ENCODE measurements at places on chromosomes 3 and 15.

DNA sequence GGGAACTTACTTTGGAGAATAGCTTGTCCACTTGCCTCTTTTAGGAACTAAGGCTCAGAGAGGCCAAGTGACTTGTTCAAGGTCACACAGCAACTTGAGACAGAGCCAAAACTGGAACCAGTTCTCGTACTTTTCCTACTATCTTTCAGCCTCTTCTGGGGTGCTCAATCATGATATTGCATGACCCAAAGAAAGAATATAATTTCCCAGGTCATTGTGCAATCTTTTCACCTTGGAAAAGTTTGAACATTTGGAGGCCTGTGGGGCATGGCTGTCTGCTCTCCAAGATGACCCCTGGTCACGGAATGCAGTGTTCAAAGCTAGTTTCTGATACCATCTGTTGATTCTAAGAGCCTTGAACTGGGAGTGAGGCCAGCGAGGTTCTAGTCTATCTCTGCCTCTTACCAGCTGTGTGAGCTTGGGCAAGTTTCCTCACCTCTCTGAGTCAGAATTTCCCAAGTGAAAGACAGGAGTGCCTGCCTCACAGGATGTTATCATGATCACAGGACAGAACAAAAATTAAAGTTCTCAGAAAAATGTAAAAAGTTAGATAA lies 89.7 kb downstream of the BDH1 start:
- no peak for DNase-seq

DNA sequence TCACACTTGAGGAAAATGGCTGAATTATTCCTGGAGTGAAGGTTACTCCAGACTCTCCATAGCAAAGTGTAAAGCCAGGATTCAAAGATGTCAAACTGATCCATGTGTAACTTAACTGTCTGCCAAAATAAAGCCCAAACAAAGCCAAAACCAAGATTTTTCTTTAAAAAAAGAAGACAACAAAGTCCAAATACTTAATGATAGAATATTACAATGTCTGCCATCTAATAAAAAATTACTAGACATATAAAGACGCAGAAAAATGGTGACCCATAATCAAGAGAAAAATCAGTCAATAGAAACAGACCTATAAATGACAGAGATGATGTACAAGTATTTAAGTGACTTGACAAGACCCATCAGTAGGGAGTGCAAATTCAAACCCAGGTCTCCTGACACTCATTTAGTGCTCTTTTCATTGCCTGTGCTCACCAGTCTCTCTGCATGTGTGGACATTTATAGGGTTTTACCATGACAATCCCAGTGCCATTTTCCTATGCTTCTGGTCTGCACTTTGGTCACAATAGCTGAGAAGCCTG lies 85.1 kb upstream of the HES1 start:
- no peak for DNase-seq

GRCh38 chr15:62164014-62164395 lies 1.1 kb downstream of the C2CD4B start:
- DNase-seq, result peak; percentile 80

DNA sequence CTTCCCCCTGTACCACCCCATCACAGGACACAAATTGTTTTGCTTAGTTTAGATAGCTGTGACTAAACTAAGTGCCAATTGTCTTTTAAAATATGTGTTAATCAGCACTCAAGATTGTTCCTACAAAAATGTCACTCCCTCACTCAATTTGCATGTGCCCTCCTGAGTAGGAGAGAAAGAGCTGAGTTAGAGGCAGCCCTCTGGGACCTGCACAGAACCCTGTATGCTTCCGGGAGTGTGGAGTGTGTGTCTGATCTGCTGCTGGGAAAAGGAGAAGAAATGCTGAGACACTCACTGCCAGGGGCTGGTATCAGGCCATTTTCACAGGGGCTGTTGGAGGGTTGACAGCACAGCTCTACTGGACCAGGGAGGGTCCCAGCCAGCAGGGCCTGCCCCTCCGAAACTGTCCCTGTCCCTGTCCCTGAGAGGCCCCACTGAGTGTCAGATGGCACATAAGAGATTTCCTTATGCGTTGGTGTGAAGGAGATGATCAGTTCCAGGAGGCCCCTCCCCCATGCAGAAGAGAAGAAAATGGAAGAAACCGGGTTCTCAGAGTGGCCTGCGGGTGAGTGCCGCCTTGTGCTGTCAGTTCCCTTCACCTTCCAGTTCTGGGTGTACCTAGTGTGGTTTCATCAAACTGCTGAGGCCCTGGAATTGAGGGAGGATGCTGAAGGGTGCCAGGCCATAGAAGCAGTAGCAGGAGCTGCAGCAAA lies 3.9 kb upstream of the B3GNT5 start:
- no peak for DNase-seq

DNA sequence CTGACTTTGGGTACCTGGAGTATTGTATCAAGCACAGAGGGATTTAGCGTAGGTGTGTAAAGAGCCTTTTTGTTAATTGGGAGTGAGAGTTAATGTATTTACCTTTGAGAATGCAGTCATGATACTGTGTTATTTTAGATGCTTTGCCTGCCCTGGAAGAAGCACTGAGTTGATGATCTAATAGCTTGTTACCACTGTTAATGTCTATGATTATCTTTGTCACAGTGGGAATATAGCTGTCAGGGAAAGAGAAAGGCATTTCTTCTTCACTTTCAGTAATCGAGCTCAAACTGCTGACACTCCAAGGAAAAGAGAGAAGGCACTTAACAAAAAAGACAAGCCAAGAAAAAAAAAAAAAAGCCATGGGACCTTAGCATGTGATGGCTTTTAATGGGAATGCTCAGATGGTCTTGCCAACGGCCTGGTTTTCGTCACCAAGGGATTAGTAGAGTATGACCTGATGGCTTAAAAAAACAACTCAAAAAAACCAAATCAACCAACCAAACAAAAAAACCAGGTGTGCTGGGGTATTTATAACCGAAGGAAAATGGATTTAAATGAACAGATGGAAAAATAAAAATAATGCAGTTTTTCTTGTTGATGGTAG lies 387.4 kb downstream of the PTPRG start:
- no peak for DNase-seq

GRCh38 chr15:37004981-37005735 lies 95.2 kb downstream of the MEIS2 start:
- DNase-seq, result no peak

- DNase-seq, result peak; percentile 63
Measured at GRCh38 chr3:58062472-58062871, 54.2 kb downstream of the FLNB start.

DNA sequence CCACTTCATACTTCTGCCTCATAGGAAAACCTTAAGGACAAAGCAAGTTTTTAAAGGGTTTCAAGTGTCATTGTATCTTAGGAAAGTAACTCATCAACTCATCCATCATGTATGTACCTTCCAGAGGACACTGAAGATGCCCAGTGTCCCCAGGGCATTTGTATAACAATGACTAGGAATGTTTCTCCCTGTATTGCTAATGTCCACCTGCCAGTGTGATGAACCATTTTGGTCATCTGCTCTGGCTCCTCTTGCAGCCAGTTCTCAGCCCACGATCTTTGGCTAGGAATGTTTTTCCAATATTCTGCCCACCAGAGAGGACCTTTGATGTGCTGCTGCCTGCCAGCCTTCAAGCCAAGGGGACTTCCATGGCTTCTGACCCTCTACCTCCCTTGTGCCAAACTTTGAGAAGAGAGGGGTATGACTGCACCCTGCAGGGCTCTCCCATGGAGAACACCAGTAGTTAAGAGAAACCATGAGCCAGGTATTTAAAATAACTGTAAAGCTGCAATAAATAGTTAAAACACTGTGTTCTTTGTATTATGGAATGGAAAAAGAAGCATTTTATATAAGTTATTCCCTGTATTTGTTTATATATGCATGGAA lies 11.4 kb downstream of the LMOD3 start:
- no peak for DNase-seq

DNA sequence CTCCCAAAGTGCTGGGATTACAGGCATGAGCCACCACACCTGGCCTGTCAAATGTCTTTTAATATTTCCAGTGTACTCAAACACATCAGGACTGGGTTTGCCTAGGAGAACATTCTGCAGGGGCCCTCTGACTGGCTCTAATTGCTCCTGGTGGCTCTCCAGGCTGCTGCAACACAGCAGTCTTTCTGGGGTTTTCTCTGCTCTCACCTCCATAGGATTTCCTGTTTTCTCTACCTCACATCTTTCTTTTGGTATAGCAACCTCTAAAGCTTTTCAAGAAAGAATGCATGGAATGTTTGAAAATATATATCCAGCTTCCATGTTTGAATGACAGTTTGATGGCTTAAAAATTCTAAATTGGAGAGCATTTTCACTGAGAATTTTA lies 83.3 kb upstream of the IGSF10 start:
- DNase-seq, result no peak

- no peak for DNase-seq
Measured at GRCh38 chr3:152272771-152273242, 4.1 kb downstream of the MBNL1 start.

- no peak for DNase-seq
Measured at GRCh38 chr15:87902772-87903426, 353.6 kb downstream of the NTRK3 start.

- DNase-seq, result no peak
Measured at GRCh38 chr15:68629519-68630210, 50.9 kb downstream of the CORO2B start.

DNA sequence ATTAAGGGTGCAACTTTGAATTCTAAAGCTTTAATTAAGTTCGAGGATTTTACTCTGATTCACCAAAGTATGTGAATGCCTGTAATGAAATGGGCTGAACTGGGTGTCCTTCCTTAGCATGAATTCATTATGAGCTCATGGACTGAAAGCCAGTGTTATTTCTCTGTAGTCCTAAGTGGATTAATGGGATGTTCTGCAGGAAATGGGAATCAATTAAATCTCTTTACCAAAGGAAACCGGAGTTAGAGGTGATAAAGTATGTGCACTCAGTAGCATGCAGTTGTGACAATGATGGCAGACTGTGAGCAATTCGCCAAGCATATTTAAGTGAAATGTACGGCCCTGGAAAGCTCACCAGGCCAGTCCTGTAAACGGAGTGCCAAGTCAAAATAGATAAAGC lies 138.7 kb downstream of the CHL1 start:
- no peak for DNase-seq

DNA sequence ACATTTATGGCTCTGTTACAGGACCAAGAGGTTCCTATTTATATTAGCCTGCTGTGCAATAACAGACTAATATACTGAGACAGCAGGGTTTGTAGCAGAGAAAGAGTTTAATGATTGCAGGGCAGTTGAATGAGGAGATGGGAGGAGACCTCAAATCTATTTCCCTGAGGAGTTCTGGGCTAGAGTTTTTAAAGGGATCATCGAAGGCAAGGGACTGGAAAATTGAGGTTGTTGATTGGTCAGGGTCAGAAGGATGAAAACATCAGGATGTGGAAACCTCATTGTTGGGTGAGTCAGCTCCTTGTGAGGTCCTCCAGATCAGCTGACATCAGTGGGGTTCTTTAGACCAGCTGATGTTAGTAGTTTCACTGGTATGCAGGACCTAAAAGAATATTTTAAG lies 60.6 kb upstream of the GOLGA8B start:
- DNase-seq, result no peak

- DNase-seq, result no peak
Measured at GRCh38 chr15:78087951-78088772, 4.2 kb upstream of the SH2D7 start.

DNA sequence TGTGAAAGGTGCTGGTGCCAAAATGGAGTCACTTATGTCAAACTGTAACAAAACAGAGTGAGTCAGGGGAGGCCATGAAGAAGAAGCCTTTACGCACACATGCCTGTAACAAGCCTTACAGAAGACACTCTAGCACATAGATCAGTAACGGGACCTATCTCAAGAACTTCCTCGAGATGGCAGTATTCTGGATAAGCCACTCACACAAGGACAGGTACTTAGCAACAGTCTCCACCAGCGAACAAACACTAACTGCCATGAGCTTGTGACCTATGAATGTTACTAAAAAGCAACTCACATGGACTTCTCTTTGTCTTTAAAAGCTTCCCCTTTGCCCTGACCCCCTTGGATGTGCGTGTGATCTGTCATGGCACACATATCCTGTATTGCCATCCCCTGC lies 235.1 kb downstream of the CD47 start:
- DNase-seq, result no peak

DNA sequence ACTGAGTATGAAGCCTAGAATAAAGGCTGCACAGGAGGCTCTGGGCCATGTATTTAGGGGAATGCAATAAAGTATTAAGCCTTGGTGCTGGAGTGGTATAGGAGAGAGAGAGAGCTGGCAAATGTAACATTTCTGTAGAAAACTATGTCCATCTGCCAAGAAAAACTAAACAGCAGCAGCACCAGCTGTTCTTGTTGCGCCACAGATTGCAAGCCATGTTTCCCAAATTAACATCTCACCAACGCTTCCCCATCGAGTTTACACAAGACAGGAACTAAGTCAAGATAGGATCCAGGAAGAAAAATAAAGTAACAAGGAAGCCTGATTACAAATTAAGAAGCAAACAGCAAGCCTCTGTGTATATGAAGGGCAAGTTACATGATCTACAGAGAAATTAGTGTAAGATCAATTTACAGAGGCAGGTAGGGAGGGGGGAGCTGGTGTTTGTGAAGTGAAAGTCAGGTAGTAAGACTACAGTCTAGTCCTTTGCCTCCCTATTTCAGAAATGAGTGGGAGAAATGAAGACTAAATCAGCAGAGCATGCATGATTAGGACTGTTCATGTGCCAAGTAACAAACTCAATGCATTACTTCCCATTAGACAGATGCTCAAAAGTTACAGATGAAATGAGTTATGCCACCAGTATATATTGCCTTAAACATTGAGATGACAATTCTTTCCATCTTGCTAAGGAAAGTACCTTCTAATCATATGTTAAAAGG lies 900.5 kb downstream of the EPHA3 start:
- no peak for DNase-seq

GRCh38 chr3:17233398-17233800 lies 348.6 kb downstream of the PLCL2 start:
- DNase-seq, result peak; percentile 27

DNA sequence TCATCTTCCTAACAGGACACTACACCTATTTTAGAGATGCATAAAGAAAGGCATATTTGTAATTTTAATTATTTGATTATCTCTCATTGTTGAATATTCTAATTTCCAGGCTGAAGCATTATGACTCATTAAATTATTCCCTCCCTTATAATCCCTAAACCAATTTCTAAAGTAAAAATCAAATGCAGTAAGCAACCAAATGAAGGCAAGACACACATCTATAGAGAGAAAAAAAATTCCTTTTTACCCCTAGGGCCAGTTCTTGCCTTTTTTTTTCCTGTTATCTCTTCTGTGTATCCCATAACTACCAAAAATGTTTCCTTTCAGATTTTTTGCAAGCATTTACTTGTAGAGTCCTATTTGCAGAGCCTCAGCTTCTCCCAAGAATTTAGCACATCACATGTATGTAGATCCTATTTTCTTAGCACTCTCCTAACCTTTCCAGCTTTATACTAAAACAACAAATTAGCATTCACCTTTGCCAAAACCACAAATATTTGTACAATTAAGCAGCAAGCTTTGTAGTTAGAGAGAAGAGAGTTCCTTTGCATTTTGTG lies 177.9 kb downstream of the SATB1 start:
- no peak for DNase-seq

GRCh38 chr3:89440386-89440785 lies 333.0 kb downstream of the EPHA3 start:
- no peak for DNase-seq
